ENCODE measurements at places on chromosomes 1 and 21. TPM values are rescaled to one million over a fixed set of nuclear protein-coding genes. Genes with fewer than 3 reads are reported as not detected.
A peak's percentile ranks its signal among the peaks of the same experiment; 100 is the strongest.

The GPA33 gene
- total RNA-seq = 0.24 TPM

The SLC30A2 gene
- total RNA-seq = not detected

The RPTN gene
- not detected for total RNA-seq

The B3GALT5 gene
- total RNA-seq = 0.48 TPM

The POLR3C gene
- total RNA-seq = 63.0 TPM

The LCE2C gene
- total RNA-seq = not detected

The SHE gene
- total RNA-seq = not detected

The RPL11 gene
- total RNA-seq = 609 TPM

The SUSD4 gene
- total RNA-seq = 0.05 TPM

GRCh38 chr1:225999912-226000337, 782 bp upstream of the SDE2 start:
- no peak for DNase-seq

- DNase-seq = no peak
These were observed 5.3 kb downstream of the ATP2B4 start for GRCh38 chr1:203631946-203632345.

DNA sequence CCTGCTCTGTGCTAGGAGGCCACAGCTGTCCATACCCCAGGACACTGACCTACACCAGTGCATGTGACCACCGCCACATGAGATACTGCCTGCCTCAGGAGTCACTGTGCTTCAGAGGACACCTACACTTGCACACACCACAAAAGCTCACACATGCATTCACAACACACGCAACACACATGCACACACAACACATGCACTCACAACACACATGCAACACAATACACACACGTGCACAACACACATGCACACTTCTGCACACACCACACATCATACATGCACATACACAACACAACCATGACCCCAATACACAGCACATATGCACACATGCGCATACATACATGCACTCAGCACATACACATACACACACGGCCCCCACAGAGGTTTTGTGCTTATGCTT, 28.7 kb upstream of the BACE2 start:
- no peak for DNase-seq

DNA sequence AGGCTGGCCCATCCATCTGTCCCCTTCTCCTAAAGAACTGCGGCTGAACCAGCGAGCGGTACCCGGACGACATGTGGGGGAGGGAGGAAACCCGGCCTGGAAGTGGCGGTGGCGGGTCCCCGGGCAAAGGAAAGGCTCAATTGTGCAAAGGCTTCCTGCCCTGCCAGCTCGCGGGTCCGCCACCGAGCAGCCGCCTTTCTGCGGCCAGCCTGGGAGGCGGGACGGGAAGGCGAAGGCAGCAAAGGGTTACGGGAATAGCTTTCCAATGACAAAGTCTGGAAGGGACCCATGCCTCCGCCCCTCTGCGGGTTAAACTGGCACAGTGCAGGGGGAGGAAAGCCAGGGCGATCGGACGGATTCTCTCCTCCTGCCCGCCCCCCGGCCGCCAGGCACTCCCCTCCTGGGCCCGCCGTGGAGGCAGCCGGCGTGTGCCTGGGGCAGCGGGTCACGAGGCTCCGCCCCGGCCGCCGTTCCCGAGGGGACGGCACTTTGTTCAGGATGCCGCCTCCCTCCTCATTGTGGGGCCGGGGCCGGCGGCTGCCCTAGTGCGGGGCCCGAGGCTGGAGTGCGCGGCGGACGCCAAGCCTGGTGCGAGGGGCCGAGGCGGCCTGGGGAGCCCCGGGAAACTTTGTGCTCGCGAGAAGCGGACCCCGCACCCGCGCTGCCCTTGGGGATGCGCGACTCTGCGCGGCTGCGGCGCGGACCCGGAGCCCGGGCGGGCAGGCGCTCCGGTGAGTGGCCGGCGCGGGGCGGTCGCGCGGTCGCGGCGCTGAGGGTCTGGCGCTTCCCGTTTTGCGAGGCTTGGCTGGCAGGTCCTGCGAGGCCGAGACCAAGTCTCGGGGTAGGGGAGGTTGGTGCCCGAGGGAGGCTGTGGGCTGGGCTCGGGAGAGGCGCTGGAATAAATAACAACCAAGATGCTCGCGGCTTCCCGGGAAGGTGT, at the start of gene NAV1:
TSS of gene NAV1 (plus strand) at position 516 of the 940 bp plus-strand sequence. CDS start 83,758 bp downstream, outside the sequence.
- peak; percentile 95 for DNase-seq

GRCh38 chr1:153833171-153833570, 58.0 kb downstream of the SLC27A3 start:
- DNase-seq = no peak

DNA sequence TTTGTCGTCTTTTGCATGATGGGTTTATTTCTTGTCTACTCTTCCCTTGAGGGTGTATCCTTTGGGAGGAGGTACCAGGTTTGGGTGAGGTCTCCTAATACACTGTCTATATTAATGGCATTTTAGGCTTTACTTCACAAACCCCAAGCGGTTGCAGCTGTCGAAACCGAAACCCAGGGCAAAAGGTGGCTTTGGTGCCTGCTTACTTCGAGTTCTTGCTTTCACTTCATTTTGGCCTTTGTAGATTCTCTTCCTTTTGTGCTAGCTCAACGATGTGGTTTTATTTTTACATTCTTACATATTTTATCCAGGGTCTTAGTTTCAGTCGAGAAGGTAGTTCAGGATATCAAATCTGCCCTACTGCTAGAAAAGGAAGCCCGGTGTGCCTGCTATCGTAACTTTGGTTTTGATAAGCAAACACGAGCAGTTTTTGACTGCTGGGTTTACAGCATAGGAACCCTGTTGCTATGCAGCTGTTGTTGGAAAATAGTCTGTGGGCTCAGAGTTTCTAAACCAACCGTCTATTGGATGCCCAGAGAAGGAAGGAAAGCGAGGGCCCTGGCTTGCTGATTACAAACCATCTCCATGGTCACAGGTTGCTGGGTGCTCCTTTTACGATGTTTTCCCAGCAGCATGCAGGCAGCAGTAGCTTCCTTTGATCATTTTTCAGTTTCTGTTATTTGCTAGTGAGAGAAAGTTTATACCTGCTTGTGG, 9.8 kb upstream of the TSPAN2 start:
- peak; percentile 53 for DNase-seq

DNA sequence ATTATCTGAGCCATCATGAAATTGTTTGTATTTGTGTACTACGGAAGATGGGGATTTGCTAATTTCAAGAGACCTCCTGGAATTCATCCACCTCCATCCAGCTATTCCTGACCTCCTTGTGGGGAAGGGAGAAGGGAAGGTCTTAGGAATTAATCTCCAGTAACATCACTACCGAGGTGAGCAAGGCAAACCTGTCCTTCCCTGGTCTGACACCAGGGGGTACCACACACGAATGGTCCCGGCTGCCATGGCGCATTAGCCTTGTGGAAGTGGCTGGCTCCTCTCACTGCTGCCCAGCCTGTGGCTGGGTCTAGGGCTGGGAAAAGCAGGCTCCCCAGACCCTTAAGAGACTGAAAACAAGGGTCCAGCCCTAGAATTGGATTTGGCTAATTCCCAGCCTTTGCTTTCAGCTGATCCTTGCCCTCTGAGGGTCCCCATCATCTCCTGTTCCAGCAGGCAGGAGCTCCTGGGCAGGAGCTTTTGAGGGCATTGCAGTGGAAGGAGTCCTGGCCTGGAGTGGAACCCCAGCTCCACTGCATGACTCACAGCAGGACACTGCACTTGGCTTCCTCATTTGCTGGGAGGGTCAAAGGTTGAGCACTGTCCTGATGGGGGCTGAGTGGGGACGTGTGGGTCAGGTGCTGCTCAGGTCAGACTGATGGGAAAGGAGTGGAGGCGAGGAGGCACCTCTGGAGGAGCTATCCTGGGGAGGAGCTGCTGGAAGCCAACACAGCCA, 34.8 kb downstream of the RIMS3 start:
- DNase-seq = no peak

DNA sequence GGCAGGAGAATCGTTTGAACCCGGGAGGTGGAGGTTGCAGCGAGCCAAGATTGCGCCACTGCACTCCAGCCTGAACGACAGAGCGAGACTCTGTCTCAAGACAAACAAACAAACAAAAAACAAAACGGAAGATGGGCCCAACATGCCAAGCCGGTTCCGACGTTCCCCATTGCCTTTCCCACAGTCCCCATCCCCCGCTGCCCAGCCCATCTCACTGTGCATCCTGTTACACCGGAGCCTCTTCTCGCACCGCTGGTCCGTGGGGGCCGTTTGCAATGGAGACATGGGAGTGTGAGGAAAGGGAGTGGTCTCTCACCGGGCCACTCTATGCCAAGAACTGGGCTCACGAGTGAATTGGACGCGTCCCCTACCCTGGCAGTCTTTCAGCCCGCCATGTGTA, 1.3 kb upstream of the CFAP74 start:
- DNase-seq = no peak

DNA sequence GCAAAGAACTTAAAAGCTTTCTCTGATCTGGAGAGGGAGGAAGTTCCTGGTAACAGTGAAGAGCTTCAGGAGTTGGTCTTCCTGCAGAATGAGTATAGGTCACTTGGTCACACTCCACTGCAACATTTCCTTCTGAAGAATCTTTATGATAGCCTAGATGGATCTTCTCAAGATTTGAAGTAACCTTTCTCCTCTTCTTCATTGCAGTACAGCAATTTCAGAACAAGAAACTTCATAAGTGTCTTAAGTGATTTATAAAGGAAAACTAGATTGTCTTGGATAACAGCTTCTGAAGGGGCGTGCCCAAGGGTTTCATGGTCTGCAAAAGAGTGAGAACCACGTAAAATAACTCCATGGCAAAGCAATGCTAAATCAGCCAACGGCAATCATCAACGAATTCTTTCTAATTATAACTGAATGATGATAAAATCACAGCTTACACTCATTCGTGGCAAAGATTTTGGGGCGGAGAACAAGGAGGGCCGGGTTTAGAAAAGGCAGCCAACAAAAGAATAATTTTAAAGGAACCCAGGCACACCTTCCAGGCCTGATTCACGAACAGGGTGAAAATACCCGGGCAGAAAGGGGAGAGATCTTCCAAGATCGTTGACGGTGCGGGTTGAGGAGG, 53.9 kb upstream of the ASPM start:
- DNase-seq = peak; percentile 24

DNA sequence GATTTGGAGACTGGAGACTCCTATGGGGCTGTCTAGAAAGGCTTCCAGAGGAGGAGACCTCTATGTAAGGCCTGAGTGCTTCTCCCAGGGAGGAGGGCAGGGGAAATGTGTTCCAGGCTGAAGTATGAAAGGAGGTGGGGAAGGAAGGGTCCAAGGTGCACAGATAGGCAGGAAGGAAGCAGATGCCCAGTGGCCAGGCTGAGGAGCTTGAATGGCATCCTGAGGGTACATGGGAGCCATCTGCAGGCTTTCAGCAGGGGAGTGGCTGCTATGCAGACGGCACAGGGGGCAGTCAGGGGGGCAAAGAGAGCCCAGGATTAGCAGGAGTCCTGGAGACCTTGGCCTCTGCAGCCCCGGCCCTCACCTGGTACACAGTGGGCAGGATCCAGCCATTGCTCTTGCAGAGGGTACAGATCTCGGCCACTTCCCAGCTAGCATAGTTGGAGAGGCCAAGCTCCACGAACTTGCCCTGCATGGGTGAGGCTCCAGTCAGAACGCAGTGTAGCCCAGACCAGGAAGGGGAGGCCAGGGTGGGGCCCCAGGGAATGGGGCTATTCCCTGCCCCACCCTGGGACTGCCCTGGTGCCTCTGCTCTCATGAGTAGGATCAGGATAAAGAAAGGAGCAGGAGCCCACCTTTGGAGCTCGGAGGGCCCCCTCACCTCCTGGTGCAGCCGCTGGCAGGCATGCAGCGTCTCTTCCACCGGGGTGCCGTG, 4.0 kb downstream of the AKR7A2 start:
- DNase-seq = no peak

GRCh38 chr1:44151332-44151731, 9.9 kb upstream of the KLF18 start:
- DNase-seq = no peak

- DNase-seq = no peak
These were observed 121.8 kb upstream of the TNR start for GRCh38 chr1:175865041-175865766.

- DNase-seq = no peak
These were observed 354.8 kb upstream of the NFIA start for GRCh38 chr1:60727552-60727951.

DNA sequence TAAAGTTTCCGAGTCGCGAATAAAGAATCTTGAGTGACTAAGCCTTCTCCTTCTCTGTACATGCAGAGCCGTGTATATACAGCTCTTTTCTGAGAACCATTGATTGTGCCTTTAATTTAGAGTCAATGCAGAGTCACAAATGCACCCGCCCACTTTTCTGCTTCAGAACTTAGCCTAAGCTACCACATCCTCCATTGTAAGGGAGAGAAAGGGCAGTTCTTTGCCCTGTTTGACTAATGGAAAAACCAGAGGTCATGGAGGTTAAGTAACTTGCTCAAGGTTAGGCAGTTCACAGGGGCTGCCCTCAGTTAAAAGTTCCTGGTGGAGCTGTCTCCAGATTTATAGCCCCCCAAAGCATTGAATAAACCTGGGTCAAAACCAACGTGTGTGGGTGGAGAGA, 139.6 kb downstream of the TOMM20 start:
- no peak for DNase-seq

GRCh38 chr1:9004700-9005394, 21.4 kb downstream of the SLC2A7 start:
- peak; percentile 48 for DNase-seq

- DNase-seq = no peak
These were observed 20.4 kb downstream of the ATF3 start for GRCh38 chr1:212628813-212629415.

- no peak for DNase-seq
These were observed 67.4 kb upstream of the STUM start for GRCh38 chr1:226481133-226481532.

DNA sequence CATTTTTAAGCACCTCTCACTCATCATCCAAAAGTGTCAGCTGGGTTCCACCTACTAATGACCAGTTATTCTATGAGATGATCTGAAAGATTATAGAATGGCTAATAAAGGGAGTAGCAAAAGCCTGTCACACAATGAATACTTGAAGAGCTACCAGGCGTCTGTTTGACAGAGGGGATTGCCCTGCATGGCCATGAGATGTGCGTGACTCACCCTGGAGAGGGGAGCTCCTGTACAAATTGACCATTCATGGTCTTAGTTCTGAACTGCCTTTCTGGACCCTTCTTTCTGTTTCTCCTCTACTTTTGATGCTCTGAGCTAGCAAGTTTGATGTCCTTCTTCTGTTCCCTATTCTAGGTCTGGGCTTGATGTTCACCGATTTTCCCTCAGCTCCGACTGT, 85.2 kb upstream of the ABCD3 start:
- DNase-seq = peak; percentile 59

GRCh38 chr1:116875391-116875790, 34.3 kb upstream of the PTGFRN start:
- no peak for DNase-seq

DNA sequence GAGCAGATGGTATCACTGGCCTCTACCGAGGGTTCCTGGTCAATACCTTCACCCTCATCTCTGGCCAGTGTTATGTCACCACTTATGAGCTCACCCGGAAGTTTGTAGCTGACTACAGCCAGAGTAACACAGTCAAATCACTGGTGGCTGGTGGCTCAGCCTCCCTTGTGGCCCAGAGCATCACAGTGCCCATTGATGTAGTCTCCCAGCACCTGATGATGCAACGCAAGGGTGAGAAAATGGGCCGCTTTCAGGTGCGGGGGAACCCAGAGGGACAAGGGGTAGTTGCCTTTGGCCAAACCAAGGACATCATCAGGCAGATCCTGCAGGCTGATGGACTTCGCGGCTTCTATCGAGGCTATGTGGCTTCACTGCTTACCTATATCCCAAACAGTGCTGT, 6.1 kb downstream of the SLC25A44 start:
- DNase-seq = no peak
